Liver (tissue), 10 donors: ENCODE measurements at places on chromosomes 2 and 18. TPM values are rescaled to one million over a fixed set of nuclear protein-coding genes. Genes with fewer than 3 reads are reported as not detected.

ACAA2 gene
- 674 TPM for total RNA-seq

PMAIP1 gene
- 5.5 TPM for total RNA-seq

GCG gene
- not detected for total RNA-seq

ITGA4 gene
- total RNA-seq, result 142 TPM

KCNF1 gene
- not detected for total RNA-seq

TTR gene
- total RNA-seq, result 295 TPM

DNA sequence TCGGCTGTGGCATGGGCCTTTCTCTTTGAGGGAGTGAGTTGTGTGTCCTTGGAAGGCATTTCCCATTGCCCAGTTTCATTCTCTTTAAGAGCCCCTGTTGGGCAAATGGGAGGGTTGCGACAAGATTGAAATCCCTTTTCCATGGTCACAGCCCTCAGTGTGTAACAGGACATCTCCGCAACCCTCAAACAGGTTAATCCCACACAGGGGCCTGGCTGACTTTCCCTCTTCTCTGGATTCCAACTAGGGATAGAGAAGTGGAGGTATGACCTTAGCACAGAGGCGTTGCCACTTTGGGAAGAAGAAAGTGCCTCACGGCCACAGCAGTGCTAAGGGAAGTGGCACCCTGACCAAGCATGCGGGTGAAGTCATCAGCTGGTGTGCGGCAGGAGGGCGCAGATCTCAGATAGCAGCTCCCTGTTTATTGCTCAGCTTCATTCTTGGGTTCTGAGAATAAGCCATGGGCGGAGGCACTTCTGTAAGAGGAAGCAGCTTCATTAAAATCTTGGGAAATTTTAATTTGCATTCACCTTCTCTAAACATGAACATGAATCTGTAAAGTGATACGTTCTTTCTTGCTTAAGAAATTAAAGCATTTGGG, 256.5 kb downstream of the GBX2 start:
- H3K4me1 ChIP-seq, result no peaks in the 10 kb centered on the region
- H3K27me3 ChIP-seq, result no peaks in the 10 kb centered on the region
- no peak overlapping the region for H3K27ac ChIP-seq
- no peak for DNase-seq
- no peak overlapping the region for H3K4me3 ChIP-seq

GRCh38 chr2:47751856-47752414, 31.0 kb upstream of the MSH6 start:
- H3K36me3 ChIP-seq, result no peaks in the 10 kb centered on the region
- H3K4me1 ChIP-seq, result no peaks in the 10 kb centered on the region
- no peak for DNase-seq
- no peaks in the 10 kb centered on the region for H3K27me3 ChIP-seq
- no peak overlapping the region for H3K27ac ChIP-seq
- H3K4me3 ChIP-seq, result no peak overlapping the region

GRCh38 chr2:126662621-126663020, 6.7 kb downstream of the GYPC start:
- no peaks in the 10 kb centered on the region for H3K36me3 ChIP-seq
- H3K4me1 ChIP-seq, result peaks cover 6% of the 10 kb centered on the region
- H3K4me3 ChIP-seq, result no peak overlapping the region

GRCh38 chr2:239006622-239007285, 158.9 kb downstream of the TWIST2 start:
- no peak overlapping the region for H3K4me3 ChIP-seq
- no peaks in the 10 kb centered on the region for H3K36me3 ChIP-seq
- no peaks in the 10 kb centered on the region for H3K4me1 ChIP-seq
- no peaks in the 10 kb centered on the region for H3K27me3 ChIP-seq
- DNase-seq, result no peak

- H3K36me3 ChIP-seq, result no peaks in the 10 kb centered on the region
- H3K27ac ChIP-seq, result no peak overlapping the region
- no peak overlapping the region for H3K4me3 ChIP-seq
- DNase-seq, result no peak
- H3K27me3 ChIP-seq, result no peaks in the 10 kb centered on the region
- H3K4me1 ChIP-seq, result no peaks in the 10 kb centered on the region
Observed at GRCh38 chr2:7857904-7858303, 824.0 kb upstream of the ID2 start.

DNA sequence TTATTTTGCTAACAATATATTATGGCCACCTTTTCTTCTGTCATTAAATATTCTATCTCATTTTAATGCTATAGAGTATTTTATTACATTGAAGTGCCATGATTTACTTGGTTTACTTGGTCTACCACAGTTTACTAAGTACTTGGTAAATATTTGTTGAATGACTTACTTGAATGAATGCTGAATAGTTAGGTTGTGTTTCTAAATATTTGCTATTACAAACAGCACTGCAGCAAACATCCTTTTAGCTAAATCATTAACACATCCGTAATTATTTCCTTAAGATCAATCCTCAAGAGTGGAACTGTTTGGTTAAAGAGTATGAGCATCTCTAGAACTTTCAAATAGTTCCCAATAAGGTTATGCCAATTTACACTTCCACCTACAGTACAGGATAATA, 318.7 kb downstream of the MYCN start:
- no peak overlapping the region for H3K27ac ChIP-seq
- H3K36me3 ChIP-seq, result no peaks in the 10 kb centered on the region
- H3K4me3 ChIP-seq, result no peak overlapping the region
- no peaks in the 10 kb centered on the region for H3K4me1 ChIP-seq
- no peaks in the 10 kb centered on the region for H3K27me3 ChIP-seq

DNA sequence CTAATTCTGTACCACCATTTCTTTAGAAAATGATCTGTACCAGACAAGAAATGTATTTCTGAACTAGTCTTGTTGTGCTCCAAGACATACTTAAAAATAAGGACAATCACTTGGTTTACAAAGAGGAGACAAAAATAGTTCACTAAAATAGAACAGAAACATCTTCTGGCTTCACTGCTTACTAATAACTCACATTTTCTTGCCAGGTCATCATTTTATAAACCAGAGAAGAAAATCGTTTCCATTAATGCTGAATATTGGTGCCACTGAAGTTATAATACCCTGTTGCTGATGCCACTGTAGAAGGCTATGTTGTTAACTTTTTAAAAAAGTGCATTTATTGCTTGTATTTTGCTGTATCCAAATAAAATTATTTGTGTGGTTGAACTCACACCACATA, 94.8 kb upstream of the ZNF236 start:
- H3K36me3 ChIP-seq, result no peaks in the 10 kb centered on the region
- no peaks in the 10 kb centered on the region for H3K4me1 ChIP-seq
- H3K27me3 ChIP-seq, result no peaks in the 10 kb centered on the region
- no peak for DNase-seq
- no peak overlapping the region for H3K27ac ChIP-seq

- H3K27ac ChIP-seq, result no peak overlapping the region
- no peak for DNase-seq
- no peak overlapping the region for H3K4me3 ChIP-seq
Observed at GRCh38 chr2:99771681-99772333, 282.0 kb upstream of the REV1 start.

DNA sequence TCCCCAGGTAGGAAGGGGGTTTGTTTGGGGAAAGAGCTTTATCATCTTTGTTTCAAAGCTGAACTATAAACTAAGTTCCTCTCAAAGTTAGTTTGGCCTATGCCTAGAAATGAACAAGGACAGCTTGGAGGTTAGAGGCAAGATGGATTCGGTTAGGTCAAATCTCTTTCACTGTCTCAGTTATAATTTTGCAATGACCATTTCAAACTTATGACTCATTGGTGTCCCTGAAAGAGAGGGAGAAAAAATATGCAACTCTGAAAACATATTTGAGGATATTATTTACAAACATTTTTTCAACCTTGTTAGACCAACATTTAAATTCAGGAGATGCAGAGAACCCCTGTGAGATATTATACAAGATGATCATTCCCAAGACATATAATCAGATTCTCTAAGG, 95.7 kb downstream of the EFEMP1 start:
- no peaks in the 10 kb centered on the region for H3K27me3 ChIP-seq
- no peak overlapping the region for H3K4me3 ChIP-seq

DNA sequence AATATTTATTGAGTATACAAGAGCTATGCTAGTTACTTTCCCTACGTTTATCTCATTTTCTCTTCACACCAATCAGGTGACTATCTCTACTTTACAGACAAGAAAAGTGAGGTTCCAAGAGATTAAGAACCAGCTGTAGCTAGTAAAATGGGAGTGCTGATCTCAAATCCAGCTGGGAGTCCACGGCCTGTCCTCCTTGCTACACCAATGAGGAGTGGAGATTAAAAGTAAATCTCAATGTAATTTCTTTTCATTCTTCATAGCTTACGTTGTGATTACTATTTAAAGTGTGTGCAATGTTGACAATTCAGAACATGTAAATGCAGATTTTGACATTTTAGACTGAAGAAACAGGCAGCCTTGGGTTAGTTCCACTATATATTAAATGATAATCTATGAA, 53.9 kb upstream of the NRP2 start:
- H3K4me3 ChIP-seq, result no peak overlapping the region
- no peak overlapping the region for H3K27ac ChIP-seq
- H3K4me1 ChIP-seq, result no peaks in the 10 kb centered on the region
- no peak for DNase-seq
- H3K27me3 ChIP-seq, result no peaks in the 10 kb centered on the region

DNA sequence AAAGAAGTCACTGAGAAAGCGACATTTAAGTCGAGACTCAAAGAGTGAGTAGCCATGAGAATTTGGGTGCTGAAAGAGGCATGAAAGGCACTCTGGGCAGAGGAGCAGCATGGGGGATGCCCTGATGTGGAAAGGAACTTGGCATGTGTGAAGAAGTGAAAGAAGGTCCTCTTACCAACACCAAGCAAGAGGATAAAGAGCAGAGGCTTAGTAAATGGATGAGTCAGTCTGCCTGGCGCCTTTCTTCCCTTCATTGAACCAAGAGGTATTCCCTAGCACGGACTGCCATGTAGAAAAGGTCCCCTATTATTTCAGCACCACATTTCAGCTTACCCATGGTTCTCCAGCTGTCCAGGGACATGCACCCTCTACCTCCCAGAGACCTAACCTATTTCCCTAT, 221.1 kb upstream of the NRP2 start:
- H3K36me3 ChIP-seq, result no peaks in the 10 kb centered on the region
- no peak overlapping the region for H3K4me3 ChIP-seq
- no peak overlapping the region for H3K27ac ChIP-seq
- no peak for DNase-seq

DNA sequence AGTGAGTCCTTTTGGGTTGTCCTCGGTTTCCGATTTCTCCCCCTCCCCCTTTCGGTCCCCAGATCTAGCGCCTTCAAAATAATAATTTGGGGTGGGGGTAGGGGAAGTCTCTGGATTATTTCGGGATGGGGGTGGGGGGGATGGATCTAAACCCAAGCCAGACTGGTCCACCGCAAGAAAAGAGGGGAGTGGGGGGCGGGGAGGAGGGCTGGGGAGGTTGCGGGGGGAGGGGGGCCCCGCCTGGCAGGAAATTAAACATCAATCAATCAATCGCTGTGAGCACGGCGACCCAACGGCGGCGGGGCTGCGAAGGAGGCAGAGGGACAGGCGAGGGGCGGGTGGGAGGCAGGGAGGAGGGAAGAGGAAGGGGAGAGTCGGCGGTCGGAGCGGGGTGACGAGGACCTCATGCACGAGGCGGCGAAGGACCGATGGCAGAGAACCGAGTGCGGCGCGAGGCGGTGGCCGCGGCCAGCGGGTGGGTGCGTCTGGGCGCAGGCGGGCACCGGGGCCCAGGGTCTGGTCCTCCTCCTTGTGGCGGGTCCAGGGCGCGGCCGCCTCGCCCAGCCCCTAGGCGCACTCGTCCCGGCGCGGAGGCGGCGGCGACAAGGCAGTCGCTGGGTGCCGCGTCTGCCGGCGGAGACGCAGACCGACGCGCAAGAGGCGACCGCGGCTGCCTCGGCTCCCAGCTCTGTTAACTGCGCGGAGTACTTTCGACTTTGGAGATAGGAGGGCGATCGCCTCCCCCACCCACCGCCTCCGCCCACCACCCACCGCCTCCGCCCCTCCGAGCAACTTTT, 468 bp upstream of the SATB2 start:
- H3K4me3 ChIP-seq, result peak overlapping the region; percentile 82
- peaks cover 43% of the 10 kb centered on the region for H3K4me1 ChIP-seq
- DNase-seq, result peak; percentile 35
- H3K27me3 ChIP-seq, result no peaks in the 10 kb centered on the region
- no peaks in the 10 kb centered on the region for H3K36me3 ChIP-seq

DNA sequence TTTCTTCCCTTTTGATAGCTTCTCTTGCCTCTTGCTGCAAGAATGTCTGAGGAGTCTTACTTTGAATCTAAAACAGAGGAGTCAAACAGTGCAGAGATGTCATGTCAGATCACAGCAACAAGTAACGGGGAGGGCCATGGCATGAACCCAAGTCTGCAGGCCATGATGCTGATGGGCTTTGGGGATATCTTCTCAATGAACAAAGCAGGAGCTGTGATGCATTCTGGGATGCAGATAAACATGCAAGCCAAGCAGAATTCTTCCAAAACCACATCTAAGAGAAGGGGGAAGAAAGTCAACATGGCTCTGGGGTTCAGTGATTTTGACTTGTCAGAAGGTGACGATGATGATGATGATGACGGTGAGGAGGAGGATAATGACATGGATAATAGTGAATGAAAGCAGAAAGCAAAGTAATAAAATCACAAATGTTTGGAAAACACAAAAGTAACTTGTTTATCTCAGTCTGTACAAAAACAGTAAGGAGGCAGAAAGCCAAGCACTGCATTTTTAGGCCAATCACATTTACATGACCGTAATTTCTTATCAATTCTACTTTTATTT, 133.5 kb upstream of the CDCA7 start:
- H3K36me3 ChIP-seq, result no peaks in the 10 kb centered on the region
- no peaks in the 10 kb centered on the region for H3K27me3 ChIP-seq
- H3K27ac ChIP-seq, result no peak overlapping the region
- H3K4me1 ChIP-seq, result no peaks in the 10 kb centered on the region
